ENCODE measurements at places on chromosomes 3 and 15. TPM values are rescaled to one million over a fixed set of nuclear protein-coding genes. Genes with fewer than 3 reads are reported as not detected.

The CEMIP gene
- total RNA-seq: 75.8 TPM

The CCR3 gene
- not detected for total RNA-seq

The LYZL4 gene
- not detected for total RNA-seq

DNA sequence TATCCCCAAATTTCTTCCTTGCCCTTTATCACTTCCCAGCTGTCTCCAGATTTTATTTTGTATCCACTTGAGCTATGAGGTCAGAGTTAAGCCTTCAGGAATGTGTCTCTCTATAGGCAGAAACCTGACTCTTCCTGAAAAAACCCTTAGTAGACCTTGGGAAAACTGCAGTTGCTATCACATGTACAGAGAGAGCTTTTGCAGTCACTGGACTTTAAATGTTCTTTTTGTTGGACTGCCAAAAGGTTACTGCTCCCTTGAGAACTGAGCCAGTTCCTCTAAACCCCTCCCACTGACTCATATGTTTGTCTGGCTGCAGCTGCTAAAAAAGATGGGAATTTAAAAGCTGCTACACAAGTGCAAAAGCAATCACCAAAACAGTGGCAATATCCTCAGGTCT, 169.1 kb upstream of the CCDC54 start:
- no peaks in the 10 kb centered on the region for H3K27me3 ChIP-seq
- H3K4me1 ChIP-seq: peaks cover 4% of the 10 kb centered on the region
- H3K4me3 ChIP-seq: no peak overlapping the region
- DNase-seq: peak; percentile 62

DNA sequence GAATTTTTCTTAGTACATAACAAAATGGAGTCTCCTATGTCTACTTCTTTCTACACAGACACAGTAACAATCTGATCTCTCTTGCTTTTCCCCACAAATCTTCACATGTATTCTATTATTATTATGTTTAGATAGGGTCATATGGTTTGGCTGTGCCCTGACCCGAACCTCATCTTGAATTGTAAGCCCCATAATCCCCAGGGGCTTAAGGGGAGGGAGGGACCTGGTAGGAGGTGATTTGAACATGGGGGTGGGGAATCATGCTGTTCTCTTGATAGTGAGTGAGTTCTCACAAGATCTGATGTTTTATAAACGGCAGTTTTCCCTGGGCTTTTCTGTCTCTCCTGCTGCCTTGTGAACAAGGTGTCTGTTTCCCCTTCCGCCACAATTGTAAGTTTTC, 86.7 kb upstream of the SELENOK start:
- no peak for DNase-seq
- H3K27ac ChIP-seq: no peak overlapping the region
- H3K27me3 ChIP-seq: no peaks in the 10 kb centered on the region
- H3K36me3 ChIP-seq: no peaks in the 10 kb centered on the region

DNA sequence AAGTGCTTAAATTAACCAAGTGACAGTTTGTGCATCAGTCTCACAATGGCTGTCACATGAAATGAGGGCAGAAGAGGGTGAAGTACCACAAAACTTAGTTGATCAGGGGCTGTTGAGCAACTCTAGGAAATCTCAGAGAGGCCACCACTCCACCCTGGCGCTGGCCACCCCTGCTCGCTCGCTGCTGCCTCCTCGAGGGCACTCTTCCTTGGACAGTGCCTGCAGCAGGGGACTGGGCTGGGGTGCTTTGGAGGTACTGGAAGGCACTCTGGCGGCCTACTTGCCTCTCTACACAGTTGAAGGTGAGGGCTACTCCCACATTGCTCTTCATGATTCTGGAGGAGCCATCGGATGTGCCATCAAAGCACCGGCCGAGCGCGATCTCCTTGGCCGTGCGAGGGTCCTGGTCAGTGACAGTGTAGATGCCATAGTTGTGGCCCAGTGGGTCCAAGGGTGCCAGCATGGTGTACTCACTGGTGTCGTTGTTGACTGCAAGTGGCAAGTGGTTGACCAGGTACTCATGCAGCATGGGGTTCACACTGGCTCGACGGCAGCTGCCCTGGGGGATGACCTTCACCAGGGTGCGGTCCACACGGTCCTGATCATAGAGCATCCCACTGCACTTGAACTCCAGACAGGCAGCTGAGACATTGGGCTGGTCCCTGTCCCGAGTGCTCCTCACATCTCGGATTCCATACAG, 11.6 kb upstream of the CLPX start:
- no peak overlapping the region for H3K27ac ChIP-seq
- peaks cover 4% of the 10 kb centered on the region for H3K36me3 ChIP-seq
- H3K4me1 ChIP-seq: peaks cover 7% of the 10 kb centered on the region
- no peaks in the 10 kb centered on the region for H3K27me3 ChIP-seq

GRCh38 chr3:187024536-187025226, 94.4 kb downstream of the ST6GAL1 start:
- H3K36me3 ChIP-seq: no peaks in the 10 kb centered on the region
- H3K27me3 ChIP-seq: no peaks in the 10 kb centered on the region
- DNase-seq: no peak
- no peak overlapping the region for H3K4me3 ChIP-seq
- no peaks in the 10 kb centered on the region for H3K4me1 ChIP-seq

GRCh38 chr3:168001244-168001643, 94.5 kb downstream of the GOLIM4 start:
- no peaks in the 10 kb centered on the region for H3K4me1 ChIP-seq
- H3K4me3 ChIP-seq: no peak overlapping the region
- no peak overlapping the region for H3K27ac ChIP-seq
- DNase-seq: no peak
- H3K27me3 ChIP-seq: no peaks in the 10 kb centered on the region
- H3K36me3 ChIP-seq: no peaks in the 10 kb centered on the region

DNA sequence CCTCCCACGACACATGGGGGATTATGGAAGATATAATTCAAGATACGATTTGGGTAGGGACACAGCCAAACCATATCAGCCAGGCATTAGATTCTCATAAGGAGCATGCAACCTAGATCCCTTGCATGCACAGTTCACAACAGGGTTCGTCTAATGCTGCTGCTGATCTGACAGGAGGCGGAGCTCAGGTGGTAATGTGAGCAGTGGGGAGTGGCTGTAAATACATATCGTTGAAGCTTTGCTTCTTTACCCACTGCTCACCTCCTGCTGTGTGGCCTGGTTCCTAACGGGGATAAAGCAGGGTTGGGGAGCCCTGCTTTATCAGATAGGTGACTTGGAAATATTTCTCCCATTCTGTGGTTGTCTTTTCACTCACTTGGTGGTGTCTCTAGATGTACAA, 14.8 kb downstream of the DOCK3 start:
- H3K4me1 ChIP-seq: peaks cover 2% of the 10 kb centered on the region
- H3K36me3 ChIP-seq: no peaks in the 10 kb centered on the region
- DNase-seq: no peak

- DNase-seq: no peak
- no peak overlapping the region for H3K4me3 ChIP-seq
- no peaks in the 10 kb centered on the region for H3K36me3 ChIP-seq
- no peaks in the 10 kb centered on the region for H3K27me3 ChIP-seq
- no peaks in the 10 kb centered on the region for H3K4me1 ChIP-seq
These were observed 72.7 kb downstream of the IL1RAP start for GRCh38 chr3:190586631-190587011.

- H3K36me3 ChIP-seq: no peaks in the 10 kb centered on the region
- no peaks in the 10 kb centered on the region for H3K27me3 ChIP-seq
- no peak overlapping the region for H3K27ac ChIP-seq
- no peak overlapping the region for H3K4me3 ChIP-seq
These were observed 46.7 kb upstream of the CCDC80 start for GRCh38 chr3:112687616-112688015.

DNA sequence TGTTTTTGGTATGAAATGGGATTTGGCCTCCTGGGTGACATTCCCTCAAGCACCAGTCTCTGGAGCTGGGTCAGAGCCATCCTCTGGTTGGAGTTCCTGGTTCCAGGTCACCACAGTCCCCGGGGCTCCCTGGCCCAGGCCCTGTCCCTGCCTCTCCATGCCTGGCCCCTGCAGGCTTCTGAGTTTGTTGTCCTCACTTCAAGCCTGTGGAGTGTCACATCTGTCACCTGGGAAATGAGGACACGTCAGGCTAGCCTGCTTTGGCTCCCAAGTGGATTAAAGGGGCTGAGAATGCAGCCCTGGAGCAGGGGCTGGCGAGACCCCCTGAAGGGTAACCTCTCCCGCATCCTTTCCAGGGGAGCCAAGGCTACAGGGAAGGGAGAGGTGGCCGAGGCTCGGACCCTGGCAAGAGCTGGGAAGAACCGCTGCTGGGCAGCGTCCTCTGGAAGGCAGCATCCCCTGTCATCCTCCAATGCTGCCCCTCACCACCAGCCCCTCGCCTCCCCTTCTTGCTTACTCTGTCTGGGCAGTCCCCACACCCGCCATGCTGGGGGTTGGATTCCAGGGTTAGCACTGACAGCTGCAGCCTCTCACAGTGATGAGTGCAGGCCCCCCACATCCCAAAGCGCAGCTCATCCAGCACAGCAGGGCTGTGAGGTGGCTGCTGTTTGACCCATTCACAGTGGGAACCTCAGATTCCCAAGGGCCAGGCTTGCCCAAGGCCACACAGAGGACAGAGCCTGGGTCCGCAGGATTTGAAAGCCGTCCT, 75.5 kb upstream of the IQSEC1 start:
- no peaks in the 10 kb centered on the region for H3K27me3 ChIP-seq
- H3K27ac ChIP-seq: no peak overlapping the region

DNA sequence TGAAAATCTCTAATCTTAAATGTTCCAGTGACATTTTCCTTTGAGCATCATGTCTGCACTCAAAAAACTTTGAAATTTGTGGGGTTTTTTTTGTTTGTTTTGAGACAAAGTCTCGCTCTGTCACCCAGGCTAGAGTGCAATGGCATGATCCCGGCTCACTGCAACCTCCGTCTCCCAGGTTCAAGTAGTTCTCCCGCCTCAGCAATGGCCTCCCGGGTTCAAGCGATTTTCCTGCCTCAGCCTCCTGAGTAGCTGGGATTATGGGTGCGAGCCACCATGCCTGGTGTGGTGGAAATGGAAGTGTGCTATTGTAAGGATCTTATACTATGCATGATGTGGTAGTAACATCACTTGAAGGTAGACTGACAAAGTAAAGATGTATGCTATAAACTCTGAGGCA, 42.5 kb downstream of the TKT start:
- H3K36me3 ChIP-seq: no peaks in the 10 kb centered on the region
- no peak overlapping the region for H3K27ac ChIP-seq
- no peaks in the 10 kb centered on the region for H3K4me1 ChIP-seq
- no peaks in the 10 kb centered on the region for H3K27me3 ChIP-seq

- H3K4me1 ChIP-seq: peaks cover 2% of the 10 kb centered on the region
- no peak for DNase-seq
- H3K27ac ChIP-seq: no peak overlapping the region
- H3K27me3 ChIP-seq: no peaks in the 10 kb centered on the region
- H3K4me3 ChIP-seq: no peak overlapping the region
These were observed 176.0 kb downstream of the KCNMB2 start for GRCh38 chr3:178712247-178712646.

DNA sequence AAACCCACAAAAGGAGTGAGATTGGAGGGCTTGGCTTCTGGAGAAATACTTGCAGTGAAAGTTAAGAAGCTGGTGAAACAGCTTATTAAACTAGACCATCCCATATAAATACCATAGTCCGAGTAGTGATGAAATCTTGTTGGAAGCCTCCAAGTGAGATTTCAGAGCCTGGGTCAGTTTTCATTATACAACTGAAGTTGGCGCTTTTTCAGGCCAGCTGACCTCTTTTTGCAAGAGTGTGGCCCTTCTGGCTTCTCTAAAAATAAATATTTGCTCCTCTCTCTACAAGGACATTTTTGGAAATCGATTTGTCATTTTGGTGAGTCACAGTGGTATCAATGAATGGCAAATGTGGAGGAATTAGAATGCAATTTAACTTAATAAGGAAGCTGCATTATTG, 51.2 kb upstream of the THRB start:
- no peak for DNase-seq
- H3K27me3 ChIP-seq: no peaks in the 10 kb centered on the region
- H3K4me1 ChIP-seq: no peaks in the 10 kb centered on the region
- no peaks in the 10 kb centered on the region for H3K36me3 ChIP-seq

DNA sequence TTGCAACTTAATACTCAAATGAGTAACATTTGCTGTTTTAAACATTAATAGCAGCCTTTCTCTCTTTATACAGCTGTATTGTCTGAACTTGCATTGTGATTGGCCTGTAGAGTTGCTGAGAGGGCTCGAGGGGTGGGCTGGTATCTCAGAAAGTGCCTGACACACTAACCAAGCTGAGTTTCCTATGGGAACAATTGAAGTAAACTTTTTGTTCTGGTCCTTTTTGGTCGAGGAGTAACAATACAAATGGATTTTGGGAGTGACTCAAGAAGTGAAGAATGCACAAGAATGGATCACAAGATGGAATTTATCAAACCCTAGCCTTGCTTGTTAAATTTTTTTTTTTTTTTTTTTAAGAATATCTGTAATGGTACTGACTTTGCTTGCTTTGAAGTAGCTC, 40.3 kb downstream of the CTNNB1 start:
- peaks cover 29% of the 10 kb centered on the region for H3K36me3 ChIP-seq
- no peak overlapping the region for H3K27ac ChIP-seq
- no peaks in the 10 kb centered on the region for H3K27me3 ChIP-seq
- DNase-seq: no peak
- peaks cover 3% of the 10 kb centered on the region for H3K4me1 ChIP-seq
- H3K4me3 ChIP-seq: no peak overlapping the region

GRCh38 chr3:107241217-107241616, 136.0 kb upstream of the CCDC54 start:
- DNase-seq: peak; percentile 42
- peak overlapping the region; percentile 83 for H3K27ac ChIP-seq
- peaks cover 9% of the 10 kb centered on the region for H3K4me1 ChIP-seq
- H3K4me3 ChIP-seq: peak overlapping the region; percentile 96
- no peaks in the 10 kb centered on the region for H3K27me3 ChIP-seq

- H3K4me1 ChIP-seq: no peaks in the 10 kb centered on the region
- H3K36me3 ChIP-seq: no peaks in the 10 kb centered on the region
- no peak overlapping the region for H3K4me3 ChIP-seq
- H3K27ac ChIP-seq: no peak overlapping the region
These were observed 10.0 kb downstream of the TRPM1 start for GRCh38 chr15:31091481-31091880.

DNA sequence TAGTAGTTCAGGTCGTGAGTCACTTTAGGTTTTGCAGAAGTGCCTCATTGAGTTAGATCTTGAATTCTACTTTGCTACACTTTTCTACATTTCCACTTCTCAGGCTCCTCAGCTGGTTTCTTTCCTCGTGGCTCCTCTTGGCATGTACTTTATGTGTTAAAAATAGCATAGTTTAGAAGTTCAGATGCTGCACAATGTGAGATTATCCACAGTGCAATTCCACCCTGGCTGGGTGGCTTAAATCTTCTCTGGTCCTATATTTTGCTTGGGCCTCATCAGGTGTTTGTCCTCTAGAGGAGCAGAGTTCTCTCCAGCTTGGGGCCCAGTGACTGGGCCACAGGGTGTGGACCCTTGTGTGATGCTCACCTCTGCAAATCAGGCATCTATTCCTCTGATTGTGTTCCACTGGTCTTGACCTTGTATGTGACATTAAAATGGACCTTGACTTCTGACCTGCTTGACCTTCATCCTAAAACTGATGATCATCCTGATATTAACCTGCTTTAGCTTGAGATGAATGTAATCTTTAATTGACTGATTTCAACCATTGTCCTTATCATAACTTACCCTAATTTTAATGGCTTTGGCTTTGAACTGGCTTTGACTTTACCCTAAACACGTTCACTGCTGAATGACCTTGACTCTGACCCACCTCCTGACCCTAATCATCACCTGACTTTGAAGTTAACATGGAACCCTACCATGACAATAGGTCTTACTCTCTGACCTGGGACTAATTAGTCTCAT, 63.9 kb upstream of the ACAD9 start:
- no peaks in the 10 kb centered on the region for H3K27me3 ChIP-seq
- no peak overlapping the region for H3K4me3 ChIP-seq
- H3K4me1 ChIP-seq: peaks cover 8% of the 10 kb centered on the region
- no peak overlapping the region for H3K27ac ChIP-seq

All from spinal cord (tissue), 10 donors.